ENCODE measurements at places on chromosomes 2 and 18. TPM values are rescaled to one million over a fixed set of nuclear protein-coding genes. Genes with fewer than 3 reads are reported as not detected.

The CNTNAP5 gene
- total RNA-seq, result not detected

The CRYGD gene
- total RNA-seq, result not detected

The MEX3C gene
- 81.9 TPM for total RNA-seq

The FZD7 gene
- total RNA-seq, result 1.1 TPM

The GKN2 gene
- total RNA-seq, result not detected

The HJURP gene
- total RNA-seq, result 29.3 TPM

The FRZB gene
- 0.20 TPM for total RNA-seq

The ABCG8 gene
- total RNA-seq, result not detected

The GULP1 gene
- 9.3 TPM for total RNA-seq

The RTP5 gene
- total RNA-seq, result not detected

The C2orf80 gene
- total RNA-seq, result not detected

The SERPINB7 gene
- total RNA-seq, result 2.6 TPM

The VIT gene
- total RNA-seq, result not detected

DNA sequence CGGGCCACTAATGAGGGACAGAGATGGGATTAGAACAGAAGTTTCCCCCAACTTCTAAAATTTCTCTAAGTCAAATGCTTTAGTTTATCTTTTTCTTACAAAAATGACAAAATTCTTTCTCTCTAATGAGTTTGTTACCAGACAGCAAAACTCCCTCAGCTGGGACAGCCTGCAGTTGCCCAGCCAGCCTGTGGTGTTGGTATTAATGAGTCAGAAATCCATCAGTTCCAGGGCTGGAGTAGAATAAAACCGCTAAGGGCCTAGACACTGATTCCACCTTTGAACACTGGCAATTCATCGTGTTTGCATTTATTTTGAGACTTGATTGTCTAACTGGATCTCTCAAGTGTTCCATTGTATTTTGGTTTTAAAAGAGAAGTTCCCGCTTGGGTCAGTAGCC lies 38.3 kb upstream of the SMAD2 start:
- H3K27me3 ChIP-seq, result peaks cover 12% of the 10 kb centered on the region
- no peak overlapping the region for H3K4me3 ChIP-seq
- no peak overlapping the region for H3K27ac ChIP-seq
- H3K4me1 ChIP-seq, result peaks cover 6% of the 10 kb centered on the region
- no peak for DNase-seq

DNA sequence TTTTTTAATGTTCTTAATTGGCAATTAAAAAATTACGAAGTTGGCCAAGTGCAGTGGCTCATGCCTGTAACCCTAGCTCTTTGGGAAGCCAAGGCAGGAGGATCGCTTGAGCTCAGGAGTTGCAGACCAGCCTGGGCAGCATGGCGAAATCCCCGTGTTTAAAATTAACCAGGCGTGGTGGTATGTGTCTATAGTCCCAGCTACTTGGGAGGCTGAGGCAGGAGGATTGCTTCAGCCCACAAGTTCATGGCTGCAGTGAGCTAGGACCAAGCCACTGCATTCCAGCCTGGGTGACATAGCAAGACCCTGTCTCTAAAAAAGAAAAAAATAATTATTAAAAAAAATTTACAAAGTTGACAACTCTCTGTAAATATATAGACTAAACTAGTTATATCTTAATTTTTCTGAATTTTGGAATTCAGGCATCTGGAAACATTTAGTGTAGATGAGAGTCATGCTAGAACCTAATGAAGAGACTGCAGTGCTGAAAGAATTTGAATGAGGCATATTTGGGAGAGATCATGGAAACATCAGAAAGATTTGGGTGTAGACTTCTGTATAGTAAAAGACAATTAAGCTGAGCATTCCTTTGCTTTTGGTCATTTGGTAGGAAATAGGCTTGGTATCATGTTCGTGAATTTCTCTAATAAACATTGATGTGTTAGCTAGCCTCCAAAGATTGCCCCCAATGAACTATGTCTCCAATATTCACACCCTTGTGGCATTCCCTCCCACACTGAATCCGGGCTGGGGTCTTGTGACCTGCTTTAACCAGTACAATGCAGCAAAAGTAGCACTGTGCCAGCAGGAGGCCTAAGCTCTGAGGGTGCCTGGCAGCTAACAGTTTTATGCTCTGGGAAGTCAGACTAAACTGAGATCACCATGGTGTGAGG lies 4.2 kb upstream of the ROCK1 start:
- H3K4me3 ChIP-seq, result no peak overlapping the region
- H3K27ac ChIP-seq, result no peak overlapping the region
- H3K27me3 ChIP-seq, result no peaks in the 10 kb centered on the region
- DNase-seq, result no peak
- no peaks in the 10 kb centered on the region for H3K36me3 ChIP-seq

GRCh38 chr2:43685357-43685756 lies 9.1 kb upstream of the C1GALT1C1L start:
- H3K36me3 ChIP-seq, result no peaks in the 10 kb centered on the region
- DNase-seq, result no peak
- no peak overlapping the region for H3K4me3 ChIP-seq
- H3K4me1 ChIP-seq, result no peaks in the 10 kb centered on the region

DNA sequence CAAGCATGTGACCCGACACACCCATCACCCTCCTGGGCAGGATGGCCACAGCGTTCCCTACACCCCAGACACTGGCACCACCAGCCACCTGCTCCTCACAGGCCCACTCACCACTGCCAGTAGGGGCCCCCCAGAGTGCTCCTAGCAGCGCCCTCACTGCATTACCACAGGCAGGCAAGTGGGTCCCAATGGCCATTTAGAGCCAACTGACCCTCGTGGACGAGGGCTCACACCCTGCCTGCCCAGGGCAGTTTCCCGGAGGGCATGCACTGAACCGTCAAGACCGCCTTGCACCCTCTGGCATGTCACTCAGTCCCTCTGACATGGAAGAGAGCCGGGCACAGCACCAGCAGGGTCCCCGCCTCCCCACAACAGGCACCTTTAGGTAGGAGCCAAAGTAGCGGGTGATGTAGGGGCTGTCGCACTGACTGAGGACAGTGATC lies 7.3 kb downstream of the STK25 start:
- no peaks in the 10 kb centered on the region for H3K4me1 ChIP-seq
- DNase-seq, result no peak
- no peaks in the 10 kb centered on the region for H3K27me3 ChIP-seq
- H3K27ac ChIP-seq, result no peak overlapping the region
- no peak overlapping the region for H3K4me3 ChIP-seq

DNA sequence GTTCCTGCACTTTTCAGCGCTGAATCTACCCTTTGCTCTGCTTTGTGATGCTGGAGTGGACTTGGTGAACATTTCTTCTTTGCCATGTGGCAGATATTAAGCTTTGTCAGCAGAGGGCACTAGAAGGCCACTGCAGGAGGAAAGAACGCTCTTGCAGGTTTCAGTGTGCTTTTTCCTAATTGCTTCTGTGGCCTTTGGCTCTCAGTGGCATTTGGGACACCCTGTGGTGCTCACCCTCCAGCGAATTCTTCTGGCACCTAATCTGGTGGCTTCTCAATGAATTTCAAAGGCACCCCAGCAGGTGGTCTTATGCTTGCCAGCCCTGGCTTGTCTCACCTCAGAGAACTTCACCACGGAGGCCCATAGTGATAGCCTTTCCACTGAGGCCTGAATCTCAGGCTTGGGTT lies 146.7 kb downstream of the MYO3B start:
- peak; percentile 58 for DNase-seq
- H3K27ac ChIP-seq, result no peak overlapping the region
- H3K4me3 ChIP-seq, result no peak overlapping the region
- no peaks in the 10 kb centered on the region for H3K36me3 ChIP-seq

GRCh38 chr2:133968446-133968845 lies 285.4 kb upstream of the MGAT5 start:
- no peak for DNase-seq
- no peaks in the 10 kb centered on the region for H3K36me3 ChIP-seq
- H3K4me1 ChIP-seq, result no peaks in the 10 kb centered on the region
- H3K4me3 ChIP-seq, result no peak overlapping the region
- peaks cover 41% of the 10 kb centered on the region for H3K27me3 ChIP-seq

GRCh38 chr2:227865291-227865690 lies 6.1 kb upstream of the DAW1 start:
- peaks cover 36% of the 10 kb centered on the region for H3K4me1 ChIP-seq
- H3K4me3 ChIP-seq, result no peak overlapping the region
- H3K27ac ChIP-seq, result no peak overlapping the region
- DNase-seq, result no peak
- no peaks in the 10 kb centered on the region for H3K27me3 ChIP-seq

DNA sequence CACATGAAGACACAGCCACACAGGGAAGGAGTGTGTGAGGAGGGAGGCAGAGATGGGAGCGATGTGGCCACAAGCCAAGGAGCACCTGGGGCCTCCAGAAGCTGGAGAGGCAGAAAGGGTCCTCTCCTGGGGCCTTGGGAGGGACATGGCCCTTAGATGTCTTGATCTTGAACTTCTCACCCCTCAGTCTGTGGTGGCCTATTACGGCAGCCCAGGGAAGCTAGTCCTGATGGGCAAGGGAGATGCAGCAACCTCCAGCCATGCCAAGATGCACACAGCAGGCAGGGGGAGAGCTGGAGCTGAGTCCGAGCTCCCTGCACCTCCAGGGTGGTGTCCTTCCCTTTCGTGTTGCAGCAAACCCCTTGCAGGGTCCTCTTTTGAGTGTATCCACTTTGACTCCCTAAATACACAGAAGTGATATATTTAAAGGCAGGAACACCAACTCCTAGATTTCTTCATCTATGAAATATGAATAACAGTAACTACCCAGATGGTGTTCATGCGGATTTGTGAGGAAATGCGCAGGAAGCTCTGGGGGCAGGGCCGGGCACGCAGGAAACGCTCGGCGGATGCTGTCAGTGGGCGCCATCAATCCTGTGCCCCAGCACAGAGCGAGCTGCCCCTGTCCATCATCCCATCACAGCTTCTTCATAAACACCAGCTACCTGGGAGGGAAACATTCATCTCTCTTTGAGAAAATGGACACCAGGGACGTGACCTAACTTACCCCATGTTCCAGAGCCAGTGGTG lies 230.4 kb upstream of the MYT1L start:
- no peak for DNase-seq
- no peak overlapping the region for H3K4me3 ChIP-seq
- no peaks in the 10 kb centered on the region for H3K36me3 ChIP-seq

GRCh38 chr18:40789286-40789685 lies 1165.7 kb upstream of the PIK3C3 start:
- no peaks in the 10 kb centered on the region for H3K27me3 ChIP-seq
- no peaks in the 10 kb centered on the region for H3K36me3 ChIP-seq
- H3K4me3 ChIP-seq, result no peak overlapping the region
- DNase-seq, result no peak
- H3K27ac ChIP-seq, result no peak overlapping the region

GRCh38 chr18:67145586-67146292 lies 370.8 kb downstream of the DSEL start:
- peaks cover 30% of the 10 kb centered on the region for H3K27me3 ChIP-seq
- H3K4me3 ChIP-seq, result no peak overlapping the region
- H3K27ac ChIP-seq, result no peak overlapping the region
- H3K36me3 ChIP-seq, result no peaks in the 10 kb centered on the region

GRCh38 chr2:128752691-128753263 lies 434.1 kb upstream of the HS6ST1 start:
- no peak overlapping the region for H3K27ac ChIP-seq
- no peak for DNase-seq
- H3K36me3 ChIP-seq, result peaks cover 4% of the 10 kb centered on the region
- H3K4me3 ChIP-seq, result no peak overlapping the region
- H3K27me3 ChIP-seq, result no peaks in the 10 kb centered on the region
- H3K4me1 ChIP-seq, result peaks cover 5% of the 10 kb centered on the region

DNA sequence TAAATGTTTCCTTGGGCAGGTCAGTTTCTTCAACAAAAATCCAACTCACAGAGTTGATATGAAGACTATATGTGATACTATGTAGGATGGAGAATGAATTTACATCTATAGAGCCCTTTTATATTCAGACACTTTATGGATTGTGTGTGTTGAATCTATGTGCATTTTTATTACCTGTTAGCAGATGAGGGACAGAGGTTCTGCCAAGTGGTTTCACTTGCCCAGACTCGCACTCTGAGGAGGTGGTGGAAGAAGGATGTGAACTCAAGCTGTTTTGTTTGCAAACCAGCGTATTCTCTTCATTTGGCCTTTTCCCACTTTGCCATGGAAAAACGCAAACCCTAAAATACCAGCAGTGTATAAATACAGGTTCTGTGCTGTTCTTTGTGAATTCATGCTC lies 237.6 kb downstream of the TDRD15 start:
- peak; percentile 24 for DNase-seq
- H3K27ac ChIP-seq, result peak overlapping the region; percentile 92
- peaks cover 24% of the 10 kb centered on the region for H3K4me1 ChIP-seq
- H3K36me3 ChIP-seq, result no peaks in the 10 kb centered on the region
- no peak overlapping the region for H3K4me3 ChIP-seq

DNA sequence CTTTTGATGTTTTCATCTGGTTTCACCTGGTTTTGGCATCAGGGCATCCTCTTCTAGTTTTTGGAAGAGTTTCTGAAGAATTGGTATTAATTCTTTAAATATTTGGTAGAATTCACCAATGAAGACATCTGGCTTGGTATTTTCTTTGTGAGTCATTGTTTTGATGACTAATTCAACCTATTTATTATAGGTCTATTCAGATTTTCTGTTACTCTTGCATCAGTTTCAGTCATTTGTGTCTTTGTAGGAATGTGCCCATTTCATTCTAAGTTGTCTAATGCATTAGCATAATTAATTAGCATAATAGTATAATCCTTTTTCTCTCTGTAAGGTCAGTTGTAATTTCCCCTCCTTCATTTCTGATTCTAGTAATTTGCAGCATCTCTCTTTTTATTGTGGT lies 8.0 kb downstream of the GNLY start:
- peak; percentile 76 for DNase-seq
- H3K4me1 ChIP-seq, result peaks cover 59% of the 10 kb centered on the region
- H3K36me3 ChIP-seq, result no peaks in the 10 kb centered on the region

- peaks cover 14% of the 10 kb centered on the region for H3K36me3 ChIP-seq
- no peak overlapping the region for H3K4me3 ChIP-seq
- no peak overlapping the region for H3K27ac ChIP-seq
- H3K27me3 ChIP-seq, result no peaks in the 10 kb centered on the region
- DNase-seq, result no peak
These were observed 98.4 kb downstream of the RTTN start for GRCh38 chr18:70107091-70107490.
